ENCODE measurements at places on chromosomes 5 and 9. TPM values are rescaled to one million over a fixed set of nuclear protein-coding genes. Genes with fewer than 3 reads are reported as not detected.

GRCh38 chr5:21594566-21594965 is 1258.6 kb downstream of the CDH12 start:
- no peak for DNase-seq

DNA sequence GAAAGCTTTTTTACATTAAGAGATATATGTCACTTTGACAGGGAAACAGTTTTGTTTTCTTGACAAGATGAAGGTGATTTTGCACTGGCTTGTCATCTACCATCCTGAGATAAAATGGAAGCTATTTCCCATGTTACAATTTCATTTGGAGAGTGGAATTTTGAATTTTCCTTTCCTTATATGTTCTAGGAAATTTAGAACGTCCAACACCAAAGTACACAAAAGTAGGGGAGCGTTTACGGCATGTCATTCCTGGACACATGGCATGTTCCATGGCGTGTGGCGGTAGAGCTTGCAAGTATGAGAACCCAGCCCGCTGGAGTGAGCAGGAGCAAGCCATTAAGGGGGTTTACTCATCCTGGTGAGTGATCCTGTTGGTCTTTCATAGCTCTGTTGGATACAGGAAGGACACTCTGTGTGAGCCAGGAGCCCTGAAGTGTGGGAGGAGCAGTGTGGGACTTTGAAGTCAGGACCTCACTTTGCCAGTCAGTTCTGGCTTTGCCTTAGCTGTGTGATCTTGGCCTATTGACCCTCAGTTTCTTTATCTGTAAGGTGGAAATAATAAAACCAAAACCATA is 887 bp downstream of the PTPDC1 start:
- no peak for DNase-seq

DNA sequence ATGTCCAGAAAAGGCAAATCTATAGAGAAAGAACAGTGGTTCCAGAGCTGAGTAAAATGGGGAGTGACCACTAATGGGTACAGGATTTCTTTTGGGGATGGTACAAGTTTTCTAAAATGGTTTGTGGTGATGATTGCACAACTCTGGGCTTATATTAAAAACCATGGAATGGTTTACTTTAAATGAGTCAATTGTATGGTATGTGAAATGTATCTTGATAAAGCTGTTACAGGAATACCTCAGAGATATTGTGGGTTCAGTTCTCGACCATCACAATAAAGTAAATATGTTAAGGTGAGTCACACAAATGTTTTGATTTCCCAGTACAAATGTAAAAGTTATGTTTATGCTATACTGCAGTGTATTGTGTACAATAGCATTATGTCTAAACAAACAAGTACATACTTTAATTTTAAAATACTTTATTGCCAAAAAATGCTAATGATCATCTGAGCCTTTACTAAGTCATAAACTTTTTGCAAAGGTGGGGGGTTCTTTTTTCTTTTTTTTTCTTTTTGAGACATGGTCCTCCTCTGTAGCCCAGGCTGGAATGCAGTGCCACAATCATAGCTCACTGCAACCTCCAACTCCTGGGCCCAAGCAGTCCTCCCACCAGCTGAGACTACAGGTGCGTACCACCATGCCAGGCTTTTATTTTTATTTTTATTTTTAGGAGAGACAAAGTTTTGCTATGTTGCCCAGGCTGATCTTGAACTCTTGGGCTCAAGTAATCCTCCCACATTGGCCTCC is 65.9 kb downstream of the SHOC1 start:
- no peak for DNase-seq

SVEP1 gene
- total RNA-seq: 5.8 TPM

DNA sequence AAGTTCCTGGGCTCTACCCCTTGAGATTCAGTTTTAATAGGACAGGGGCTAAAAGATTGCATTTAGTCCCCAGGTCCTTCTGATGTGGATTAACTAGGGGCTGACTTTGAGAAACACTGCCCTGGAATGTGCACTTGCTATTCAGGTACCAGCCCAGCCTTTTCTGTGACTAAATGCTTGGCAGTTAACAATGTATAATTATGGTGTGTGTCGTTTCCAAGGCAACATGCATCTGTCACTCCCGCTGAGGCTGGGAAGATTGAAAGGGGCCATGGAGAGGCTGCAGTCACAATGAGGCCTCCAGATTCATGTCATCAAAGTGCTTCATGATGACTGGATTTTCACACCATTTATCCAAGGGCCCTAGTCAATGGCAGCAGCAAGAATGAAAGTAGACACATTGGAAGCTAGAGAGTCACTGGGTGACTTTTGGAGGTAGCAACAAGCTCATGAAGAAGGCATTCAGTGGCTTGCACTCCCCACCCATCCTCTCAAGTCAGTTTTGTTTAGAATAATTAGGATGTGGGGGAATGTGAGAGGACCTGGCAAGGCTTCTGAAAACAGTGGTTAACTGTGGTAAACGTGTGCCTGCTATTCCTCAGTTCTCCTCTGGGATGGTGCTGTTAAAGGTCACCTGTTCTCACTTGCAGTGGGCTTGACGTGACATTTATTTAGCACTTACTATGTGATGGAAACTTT is 28.3 kb downstream of the RAI14 start:
- DNase-seq: no peak

DNA sequence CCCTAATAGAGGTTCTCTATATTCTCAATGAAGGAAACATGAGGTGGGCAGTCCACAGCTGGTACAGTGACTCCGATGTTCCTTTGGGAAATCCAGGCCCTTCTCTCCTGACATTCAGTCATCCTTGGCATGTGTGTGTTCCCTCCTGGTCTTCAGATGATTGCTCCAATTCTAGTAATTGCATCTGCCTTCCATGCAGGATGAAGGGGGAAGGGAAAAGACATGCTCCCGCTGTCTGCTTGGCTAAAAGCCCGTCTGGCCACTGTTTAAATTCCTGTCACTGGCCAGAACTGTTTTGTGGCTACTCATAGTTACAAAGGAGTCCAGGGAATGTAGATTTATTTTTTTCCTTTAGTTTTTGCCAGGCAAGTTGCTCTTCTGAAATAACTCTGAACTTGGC is 65.0 kb downstream of the MAST4 start:
- no peak for DNase-seq

GRCh38 chr5:57406641-57407040 is 76.0 kb downstream of the ACTBL2 start:
- no peak for DNase-seq

DNA sequence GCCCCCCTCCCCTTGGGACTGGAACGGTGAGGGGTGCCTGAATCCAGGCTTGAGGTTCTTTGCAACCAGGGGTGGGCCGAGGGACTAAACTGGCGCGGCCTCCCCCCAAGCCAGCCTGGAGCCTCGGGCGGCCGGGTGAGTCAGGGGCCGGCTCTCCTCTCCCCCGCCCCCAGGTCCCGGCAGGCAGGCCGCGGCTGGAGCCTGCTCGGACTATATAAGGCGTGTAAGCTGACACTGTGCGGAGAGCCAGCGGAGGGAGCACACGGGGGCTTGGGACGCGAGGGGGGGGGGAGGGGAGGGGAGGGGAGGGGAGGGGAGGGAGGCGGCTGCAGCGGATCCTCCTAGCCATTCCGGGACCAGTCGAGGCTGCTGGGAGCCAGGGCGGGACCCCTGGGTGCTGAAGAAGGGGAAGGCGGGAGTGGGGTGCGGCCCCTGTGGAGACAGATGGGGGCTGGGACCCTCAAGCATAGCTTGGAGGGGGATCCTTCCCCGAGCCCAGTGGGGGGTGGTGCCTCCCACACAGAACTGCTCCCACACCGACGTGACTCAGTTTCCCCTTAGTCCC is 595 bp downstream of the PDLIM7 start:
- no peak for DNase-seq

DNA sequence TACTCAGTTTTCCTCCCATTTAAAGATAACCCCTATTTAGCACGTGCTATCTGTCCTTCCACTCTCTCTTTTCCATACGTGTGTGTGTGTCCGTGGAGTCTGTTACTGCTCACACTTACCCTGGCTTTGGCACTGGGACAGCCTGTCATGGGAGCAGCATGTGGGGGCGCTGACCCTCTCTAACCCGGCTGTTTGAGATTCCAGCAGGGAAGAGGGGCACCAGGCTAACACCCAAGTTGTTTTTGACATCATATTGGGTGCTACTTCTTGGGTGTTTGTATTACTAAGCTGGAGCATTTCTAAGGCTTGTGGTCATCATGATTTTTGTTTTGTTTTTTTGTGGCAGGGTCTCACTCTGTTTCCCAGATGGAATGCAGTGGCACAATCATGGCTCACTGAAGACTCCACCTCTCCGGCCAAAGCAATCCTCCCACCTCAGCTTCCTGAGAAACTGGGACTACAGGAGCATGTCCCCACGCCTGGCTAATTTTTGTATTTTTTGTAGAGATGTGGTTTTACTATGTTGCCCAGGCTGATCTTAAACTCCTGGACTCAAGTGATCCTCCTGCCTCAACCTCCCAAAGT is 56.9 kb upstream of the SIMC1 start:
- no peak for DNase-seq

All from suprapubic skin (tissue), 4 donors.